ENCODE measurements at places on chromosomes 2 and 18. TPM values are rescaled to one million over a fixed set of nuclear protein-coding genes. Genes with fewer than 3 reads are reported as not detected.

GAL3ST2 gene
- 2.5 TPM for total RNA-seq

KCNIP3 gene
- total RNA-seq = not detected

FLACC1 gene
- 9.6 TPM for total RNA-seq

MYO5B gene
- under 0.01 TPM for total RNA-seq

LONRF2 gene
- 0.10 TPM for total RNA-seq

HJURP gene
- total RNA-seq = 0.31 TPM

LYPD6B gene
- not detected for total RNA-seq

TEKT4 gene
- total RNA-seq = not detected

RASGRP3 gene
- 31.5 TPM for total RNA-seq

ADI1 gene
- total RNA-seq = 25.6 TPM

FBXO48 gene
- total RNA-seq = 0.52 TPM

SLC23A3 gene
- total RNA-seq = 0.31 TPM

ST8SIA3 gene
- not detected for total RNA-seq

PLCD4 gene
- total RNA-seq = 0.21 TPM

PSD4 gene
- 47.2 TPM for total RNA-seq

BAZ2B gene
- total RNA-seq = 53.5 TPM

ATP6V1B1 gene
- total RNA-seq = not detected

KCNE4 gene
- under 0.01 TPM for total RNA-seq

MLPH gene
- not detected for total RNA-seq

FOXI3 gene
- total RNA-seq = not detected

POTEI gene
- total RNA-seq = under 0.01 TPM

CENPA gene
- total RNA-seq = 0.63 TPM

NR4A2 gene
- total RNA-seq = 83.3 TPM

FOXD4L1 gene
- total RNA-seq = 0.10 TPM

CHRND gene
- total RNA-seq = not detected

SLC35F5 gene
- 37.8 TPM for total RNA-seq

ZNF532 gene
- total RNA-seq = 7.7 TPM

CRACDL gene
- total RNA-seq = 1.6 TPM

All from mononuclear cell (primary cell).